ENCODE measurements at places on chromosomes 2 and 18. TPM values are rescaled to one million over a fixed set of nuclear protein-coding genes. Genes with fewer than 3 reads are reported as not detected.

Gene DARS1
- 61.1 TPM for total RNA-seq

Gene ZSWIM2
- total RNA-seq, result not detected

Gene CPO
- not detected for total RNA-seq

DNA sequence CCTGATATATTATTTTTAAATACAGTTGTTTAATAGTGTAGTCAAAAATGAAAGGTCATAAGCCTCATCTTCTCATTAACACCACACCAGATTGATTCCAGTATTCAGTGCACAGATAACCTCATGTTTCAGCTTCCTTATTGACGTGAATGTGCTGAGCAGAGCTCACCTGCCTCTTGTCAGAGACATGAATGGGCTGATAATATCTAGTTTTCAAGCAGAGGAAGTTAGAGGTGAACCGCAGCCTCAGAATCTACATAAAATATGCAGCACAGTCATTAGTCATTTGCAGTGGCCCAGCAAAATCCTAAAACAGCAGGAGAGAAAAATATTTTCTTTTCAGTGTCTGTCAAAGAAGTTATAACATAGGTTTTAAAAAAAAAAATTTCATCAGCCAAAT lies 216.2 kb downstream of the GBX2 start:
- no peak for DNase-seq

- DNase-seq, result no peak
These were observed 131.2 kb downstream of the AGPS start for GRCh38 chr2:177523781-177524180.

DNA sequence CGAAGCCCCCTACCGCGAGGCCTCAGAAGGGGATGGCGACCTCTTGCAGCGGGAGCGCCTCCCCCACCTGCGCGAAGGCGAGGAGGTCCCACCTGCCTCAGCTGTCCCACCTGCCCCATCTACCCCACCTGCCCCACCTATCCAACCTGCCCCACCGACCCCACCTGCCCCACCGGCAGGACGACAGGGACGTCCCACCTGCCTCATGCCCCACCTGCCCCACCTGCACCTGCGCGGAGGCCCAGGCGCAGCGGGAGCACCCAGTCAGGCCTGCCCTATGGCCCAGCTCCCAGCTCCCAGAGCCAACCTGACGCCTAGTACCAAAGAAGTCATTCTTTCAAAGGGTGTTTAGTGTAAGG lies 489.1 kb upstream of the SMIM21 start:
- no peak for DNase-seq

DNA sequence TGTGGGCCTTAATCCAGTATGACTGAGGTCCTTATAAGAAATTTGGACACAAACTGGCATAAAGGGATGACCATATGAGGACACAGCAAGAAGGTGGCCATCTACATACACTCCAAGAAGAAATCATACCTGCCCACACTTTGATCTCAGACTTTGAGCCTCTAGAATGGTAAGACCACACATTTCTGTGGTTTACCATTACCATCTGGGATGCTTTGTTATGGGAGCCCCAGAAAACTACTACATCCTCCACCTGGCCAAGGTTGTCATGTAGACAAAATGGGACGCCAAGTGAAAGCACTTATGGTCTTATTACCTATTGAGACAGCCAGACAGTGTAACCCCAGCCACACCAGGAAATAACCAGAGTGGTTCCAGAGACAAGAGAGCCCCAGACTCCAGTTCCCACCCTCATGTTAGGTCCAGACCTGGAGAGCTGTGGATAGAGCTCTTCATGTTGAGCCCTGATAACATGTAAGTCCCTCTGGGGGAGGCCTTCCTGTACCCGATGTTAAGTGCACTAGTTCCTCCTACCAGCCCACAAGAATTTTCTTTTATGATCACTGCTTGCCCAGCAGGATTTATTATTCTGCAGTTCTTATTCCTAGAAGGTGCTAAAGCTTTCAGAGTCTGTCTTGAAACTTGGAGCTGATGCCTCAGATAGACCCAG lies 4.6 kb upstream of the ADD2 start:
- no peak for DNase-seq

GRCh38 chr2:127083819-127084503 lies 23.0 kb downstream of the BIN1 start:
- DNase-seq, result peak; percentile 82

DNA sequence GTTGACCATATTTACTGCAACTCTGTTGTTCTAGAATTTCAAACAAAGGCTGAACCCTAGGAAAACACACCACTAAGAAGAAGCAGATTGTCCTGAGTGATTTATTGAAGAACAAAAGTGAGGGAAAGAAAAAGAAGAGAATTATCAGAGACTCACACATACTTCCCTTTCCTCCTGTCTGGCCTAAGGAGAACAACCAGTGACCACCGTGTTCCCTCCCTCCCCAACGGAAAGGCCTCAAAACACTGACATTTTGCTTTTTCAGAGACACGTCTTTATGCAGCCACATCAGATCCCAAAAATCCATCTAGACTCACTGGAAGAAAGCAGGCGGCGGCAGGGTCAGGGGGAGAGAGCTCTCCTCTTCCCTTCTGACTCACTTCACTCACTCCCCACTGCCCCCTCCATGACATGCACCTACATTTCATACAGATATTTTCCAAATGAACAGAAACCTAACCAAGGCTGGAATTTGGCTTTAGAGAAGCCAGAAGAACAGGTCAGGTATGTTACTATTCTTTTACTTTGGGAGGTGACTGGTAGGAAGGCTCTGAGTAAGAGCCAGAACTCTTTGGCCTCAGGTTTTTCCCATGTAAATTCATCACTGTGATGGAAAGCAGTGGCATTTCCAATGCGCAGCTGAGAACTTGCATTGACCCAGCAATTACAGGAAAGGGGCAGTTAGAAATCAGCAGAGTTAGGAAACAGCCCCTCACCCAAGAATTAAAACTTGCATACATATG lies 169.9 kb downstream of the BCL11A start:
- no peak for DNase-seq

Measured in SJSA1 (cell line).